Mesothelial cell of epicardium (in vitro differentiated cells): ENCODE measurements at places on chromosomes 4 and X. TPM values are rescaled to one million over a fixed set of nuclear protein-coding genes. Genes with fewer than 3 reads are reported as not detected.

AKAP14 gene
- not detected in 3 replicates for total RNA-seq

ADH1B gene
- total RNA-seq = 0.14 TPM in 1 of 3 replicates, not detected in the others

DNA sequence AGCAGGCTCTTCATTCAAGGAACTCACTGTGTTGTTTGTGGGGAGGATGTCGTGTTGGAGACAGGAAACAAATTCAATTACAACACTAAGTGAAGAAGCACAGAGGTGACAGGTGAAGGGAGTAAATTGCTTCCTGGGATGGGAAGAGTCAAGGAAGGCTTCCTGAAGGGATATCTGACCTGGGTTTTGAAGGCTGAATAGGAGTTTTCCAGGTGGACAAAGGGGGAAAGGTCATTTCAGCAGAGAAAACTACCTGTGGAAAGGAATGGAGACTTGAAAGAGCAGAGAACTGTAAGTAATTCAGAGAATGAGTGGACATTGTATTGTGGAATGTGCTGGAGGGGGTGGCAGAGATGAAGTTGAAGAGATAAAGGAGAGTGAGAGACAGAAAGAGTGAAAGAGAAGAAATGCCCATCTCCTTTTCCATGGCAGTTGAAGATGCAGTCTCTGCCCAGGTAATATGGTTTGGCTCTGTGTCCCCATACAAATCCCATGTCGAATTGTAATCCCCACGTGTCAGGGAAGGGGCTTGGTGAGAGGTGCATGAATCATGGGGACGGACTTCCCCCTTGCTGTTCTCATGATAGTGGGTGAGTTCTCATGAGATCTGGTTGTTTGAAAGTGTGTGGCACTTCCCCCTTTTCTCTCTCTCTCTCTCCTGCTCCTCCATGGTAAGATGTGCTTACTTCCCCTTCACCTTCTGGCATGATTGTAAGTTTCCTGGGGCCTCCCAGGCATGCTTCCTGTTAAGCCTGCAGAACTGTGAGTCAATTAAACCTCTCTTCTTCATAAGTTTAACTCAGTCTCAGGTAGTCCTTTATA lies 205.7 kb upstream of the BCOR start:
- no peak for DNase-seq

GRCh38 chr4:113555868-113556267 lies 205.7 kb downstream of the CAMK2D start:
- DNase-seq = no peak

DNA sequence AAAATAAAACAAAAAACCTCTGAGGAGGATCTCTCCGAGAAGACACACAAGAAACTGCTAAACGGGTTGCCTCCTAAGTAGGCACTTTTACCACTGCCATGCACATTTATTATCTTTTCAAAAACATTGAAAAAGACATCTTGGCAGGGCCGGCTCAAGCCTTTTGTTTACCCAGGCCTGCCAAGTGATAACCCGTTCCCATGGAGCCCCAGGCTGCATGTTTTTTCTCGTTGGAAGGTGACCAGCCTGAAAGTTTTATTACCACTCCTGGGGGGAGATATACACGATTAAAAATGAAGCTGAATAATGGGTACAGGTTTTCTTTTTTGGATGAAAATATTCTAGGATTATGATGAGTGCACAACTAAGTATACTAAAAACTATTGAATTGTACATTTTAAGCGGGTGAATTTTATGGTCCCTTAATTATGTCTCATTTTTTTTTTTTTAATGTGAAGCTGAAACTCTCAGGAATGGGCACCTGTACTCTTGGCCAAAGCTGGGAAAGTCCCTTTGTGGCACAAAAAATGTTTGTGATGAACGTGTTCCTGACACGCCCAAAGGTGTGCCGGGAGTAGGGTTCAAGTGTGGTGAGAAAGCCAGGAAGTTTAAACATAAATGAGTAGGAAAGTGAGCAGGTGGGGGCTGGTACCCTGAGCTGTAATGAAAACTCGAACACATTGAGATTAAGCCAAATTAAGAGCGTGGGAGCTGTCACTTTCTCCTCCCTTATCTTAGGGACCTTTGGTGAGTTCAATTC lies 1.5 kb upstream of the MAP7D2 start:
- no peak for DNase-seq

DNA sequence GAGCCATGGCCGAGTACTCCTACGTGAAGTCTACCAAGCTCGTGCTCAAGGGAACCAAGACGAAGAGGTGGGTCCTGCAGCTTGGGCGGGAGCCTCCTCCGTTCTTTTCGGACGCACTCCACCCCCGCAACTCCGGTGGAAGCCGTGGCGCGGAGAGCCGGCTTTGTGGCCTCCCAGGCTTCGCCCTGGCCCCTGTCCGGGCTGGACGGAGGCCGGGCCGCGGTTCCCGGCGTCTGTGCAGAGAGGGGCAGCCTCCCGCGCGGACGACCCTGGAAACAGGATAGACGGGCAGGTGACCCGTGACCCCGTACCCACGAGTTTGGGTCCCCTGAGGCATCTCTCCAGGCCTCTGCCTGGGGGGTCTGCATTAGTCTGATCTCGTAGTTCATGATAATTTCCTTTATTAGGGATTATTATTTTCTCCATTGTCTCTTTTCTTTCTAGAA lies 356 bp downstream of the FRG1 start:
- no peak for DNase-seq

DNA sequence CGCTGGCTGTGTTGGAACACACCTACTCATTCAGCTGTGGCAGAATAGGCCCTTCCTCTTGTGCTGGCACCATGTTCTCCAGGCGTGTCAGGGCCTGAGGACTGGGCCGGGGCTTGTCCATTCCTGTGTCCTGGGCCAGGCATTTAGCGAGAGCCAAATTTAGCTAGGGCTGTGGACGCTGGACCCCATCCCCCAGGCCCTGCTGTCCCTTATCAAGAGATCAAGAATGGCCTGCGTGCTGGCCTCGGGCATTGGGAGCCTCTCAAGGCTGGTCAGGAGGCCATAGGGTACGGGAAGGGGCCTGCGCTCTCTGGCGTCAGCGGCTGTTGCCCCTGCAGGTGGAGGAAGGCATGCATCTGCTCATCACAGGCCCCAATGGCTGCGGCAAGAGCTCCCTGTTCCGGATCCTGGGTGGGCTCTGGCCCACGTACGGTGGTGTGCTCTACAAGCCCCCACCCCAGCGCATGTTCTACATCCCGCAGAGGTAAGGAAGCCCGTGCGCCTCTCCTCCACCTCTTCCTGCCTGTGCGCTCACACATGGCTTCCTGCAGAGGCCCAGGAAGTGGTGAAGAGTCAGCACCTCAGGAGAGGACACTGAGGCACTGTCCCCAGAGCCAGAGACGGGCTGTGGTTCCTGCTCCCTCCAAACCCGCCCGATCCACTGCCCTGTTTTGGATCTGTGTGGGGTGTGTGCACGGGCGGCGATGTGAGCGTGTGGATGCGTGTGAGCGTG lies 15.3 kb downstream of the ABCD1 start:
- DNase-seq = no peak
